ENCODE measurements at places on chromosomes 1 and 21. TPM values are rescaled to one million over a fixed set of nuclear protein-coding genes. Genes with fewer than 3 reads are reported as not detected.

DNA sequence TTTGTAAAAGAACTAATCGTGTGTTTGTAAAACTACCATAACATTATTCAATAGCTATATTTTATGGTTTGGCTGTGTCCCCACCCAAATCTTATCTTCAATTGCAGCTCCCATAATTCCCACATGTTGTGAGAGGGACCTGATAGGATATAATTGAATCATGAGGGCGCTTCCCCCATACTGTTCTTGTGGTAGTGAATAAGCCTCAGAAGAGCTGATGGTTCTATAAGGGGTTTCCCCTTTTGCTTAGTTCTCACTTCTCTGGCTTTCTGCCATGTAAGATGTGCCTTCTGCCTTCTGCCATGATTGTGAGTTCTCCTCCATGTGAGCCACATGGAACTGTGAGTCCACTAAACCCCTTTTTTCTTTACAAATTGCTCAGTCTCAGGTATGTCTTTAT, 1372.3 kb downstream of the AMY1C start:
- no peak for DNase-seq

DNA sequence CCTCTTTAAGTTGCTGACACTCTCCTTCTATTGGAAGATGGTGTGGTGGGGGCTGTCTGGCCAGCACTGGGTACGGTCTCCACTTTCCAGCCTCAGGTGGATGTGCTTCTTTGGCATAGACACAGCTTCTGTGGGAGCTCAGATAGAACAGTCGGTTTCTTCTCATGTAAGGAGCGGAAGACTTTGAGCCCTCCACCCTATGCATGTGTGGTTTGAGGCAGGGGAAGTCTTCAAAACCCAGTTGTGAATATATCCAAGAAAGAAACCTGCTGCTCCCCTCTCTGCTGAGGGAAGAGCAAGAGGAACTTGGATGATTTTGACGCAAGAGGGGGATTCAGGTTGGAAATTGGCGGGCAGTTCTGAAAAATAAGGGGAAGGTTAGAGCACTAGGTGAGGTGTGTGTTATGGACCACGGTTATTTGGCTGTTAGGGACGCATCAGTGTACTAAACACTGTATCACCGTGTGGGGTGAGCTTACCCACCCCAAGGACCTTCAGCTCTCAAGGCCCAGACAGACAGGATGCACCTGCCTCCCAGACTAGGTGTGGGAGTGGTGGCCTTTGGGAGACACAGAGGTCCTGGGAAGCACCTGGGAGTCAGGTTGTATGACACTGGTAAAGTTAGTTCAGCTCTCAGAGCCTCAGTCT, 36.2 kb downstream of the IL6R start:
- no peak for DNase-seq

- no peak for DNase-seq
Observed at GRCh38 chr1:180571832-180572636, 13.3 kb downstream of the OVAAL start.

DNA sequence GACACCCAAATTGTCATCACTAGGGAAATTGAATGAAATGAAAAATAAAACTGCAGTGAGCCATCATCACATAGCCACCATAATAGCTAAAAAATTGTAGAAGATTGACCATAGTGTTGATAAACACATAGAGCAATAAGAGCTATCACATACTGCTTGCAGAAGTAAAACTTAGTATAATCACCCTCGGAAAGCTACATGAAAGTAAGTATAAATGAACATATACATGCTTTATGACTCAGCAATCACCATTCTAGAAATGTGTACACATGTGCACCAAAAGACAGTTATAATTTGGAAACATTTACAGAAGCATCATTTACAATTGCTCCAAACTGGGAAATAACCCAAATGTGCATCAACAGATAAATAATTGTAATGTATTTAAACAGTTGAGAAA, 153.1 kb upstream of the LRRC7 start:
- DNase-seq: no peak

GRCh38 chr1:245988393-245989078, 518.5 kb downstream of the SMYD3 start:
- no peak for DNase-seq

DNA sequence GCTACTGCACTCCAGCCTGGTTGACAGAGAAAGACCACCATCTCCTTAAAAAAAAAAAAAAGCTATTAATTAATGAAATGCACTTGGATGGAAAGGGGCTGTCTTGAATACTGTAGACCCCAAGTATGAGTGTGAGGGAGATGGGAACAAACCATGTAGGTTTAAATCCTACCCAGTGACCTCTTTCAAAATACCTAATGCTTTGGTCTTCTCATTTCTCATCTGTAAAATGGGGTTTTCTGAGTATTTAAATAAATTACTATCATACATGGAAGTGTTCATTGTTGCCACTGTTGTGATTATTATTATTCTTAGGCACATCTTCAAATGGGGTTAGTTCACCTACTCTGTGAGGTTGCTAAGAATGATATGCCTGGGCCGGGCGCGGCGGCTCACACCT, 17.1 kb upstream of the FUCA1 start:
- no peak for DNase-seq

DNA sequence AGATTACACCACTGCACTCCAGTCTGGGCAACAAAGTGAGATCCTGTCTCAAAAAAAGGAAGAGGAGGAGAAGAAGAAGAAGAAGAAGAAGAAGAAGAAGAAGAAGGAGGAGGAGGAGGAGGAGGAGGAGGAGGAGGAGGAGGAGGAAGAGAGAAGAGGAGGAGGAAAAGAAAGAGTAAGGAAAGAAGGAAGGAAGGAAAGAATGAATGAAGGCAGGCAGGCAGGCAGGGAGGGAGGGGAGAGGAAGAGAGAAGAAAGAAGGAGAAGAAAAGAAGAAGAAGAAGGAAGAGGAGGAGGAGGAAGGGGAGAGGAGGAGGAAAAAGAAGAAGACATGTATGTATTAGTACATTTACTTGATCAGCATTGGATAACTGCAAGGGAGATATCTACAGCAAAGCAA, 26.7 kb downstream of the MIS18A start:
- DNase-seq: no peak

The FCRL4 gene
- total RNA-seq: not detected

The KPRP gene
- not detected for total RNA-seq

The FNDC10 gene
- 16.9 TPM for total RNA-seq

The GPR25 gene
- not detected for total RNA-seq
